SW 1271 (cell line): ENCODE measurements at places on chromosomes 5 and 9.

DNA sequence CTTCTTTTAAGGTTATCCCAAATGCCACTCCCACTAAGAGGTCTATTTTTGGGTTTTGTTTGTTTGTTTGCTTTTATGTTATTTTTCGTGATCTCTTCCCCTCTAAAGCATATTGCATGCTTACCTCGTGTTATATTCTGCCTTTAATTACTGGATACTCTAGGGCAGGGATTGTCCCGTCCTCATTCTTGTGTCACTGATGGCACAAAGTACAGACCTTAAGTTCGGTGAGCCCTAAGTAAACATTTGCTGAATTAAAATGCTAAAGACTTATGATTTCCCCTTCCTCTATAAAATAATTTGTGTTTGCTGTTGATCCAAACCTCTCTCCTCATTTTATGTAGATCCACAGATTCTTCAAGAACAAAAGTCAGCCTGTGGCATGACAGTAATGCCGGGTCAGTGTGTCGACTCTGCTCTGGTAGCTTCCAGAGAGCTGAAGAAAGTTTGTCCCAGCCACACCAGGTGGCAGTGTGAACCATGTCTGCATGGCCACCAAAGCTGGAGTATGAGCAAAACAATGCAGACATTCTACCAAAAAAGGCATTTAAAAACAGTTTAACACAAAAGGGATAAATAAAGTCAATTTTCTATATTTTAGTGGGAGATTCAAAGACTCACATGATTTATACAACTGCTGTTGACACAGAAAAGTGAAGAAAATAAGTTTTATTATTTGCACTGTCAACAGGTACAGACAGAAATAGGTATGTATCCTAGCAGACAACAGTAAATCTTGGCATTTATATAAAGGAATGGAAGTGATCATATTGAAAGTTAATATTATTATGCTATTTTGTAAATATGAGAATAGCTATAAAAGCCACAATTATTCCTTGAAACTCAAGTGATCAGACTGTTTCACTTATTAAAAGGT is 17.9 kb upstream of the POC5 start:
- no peak for DNase-seq

GRCh38 chr5:76691467-76692273 is 24.3 kb upstream of the F2R start:
- peak; percentile 64 for DNase-seq

DNA sequence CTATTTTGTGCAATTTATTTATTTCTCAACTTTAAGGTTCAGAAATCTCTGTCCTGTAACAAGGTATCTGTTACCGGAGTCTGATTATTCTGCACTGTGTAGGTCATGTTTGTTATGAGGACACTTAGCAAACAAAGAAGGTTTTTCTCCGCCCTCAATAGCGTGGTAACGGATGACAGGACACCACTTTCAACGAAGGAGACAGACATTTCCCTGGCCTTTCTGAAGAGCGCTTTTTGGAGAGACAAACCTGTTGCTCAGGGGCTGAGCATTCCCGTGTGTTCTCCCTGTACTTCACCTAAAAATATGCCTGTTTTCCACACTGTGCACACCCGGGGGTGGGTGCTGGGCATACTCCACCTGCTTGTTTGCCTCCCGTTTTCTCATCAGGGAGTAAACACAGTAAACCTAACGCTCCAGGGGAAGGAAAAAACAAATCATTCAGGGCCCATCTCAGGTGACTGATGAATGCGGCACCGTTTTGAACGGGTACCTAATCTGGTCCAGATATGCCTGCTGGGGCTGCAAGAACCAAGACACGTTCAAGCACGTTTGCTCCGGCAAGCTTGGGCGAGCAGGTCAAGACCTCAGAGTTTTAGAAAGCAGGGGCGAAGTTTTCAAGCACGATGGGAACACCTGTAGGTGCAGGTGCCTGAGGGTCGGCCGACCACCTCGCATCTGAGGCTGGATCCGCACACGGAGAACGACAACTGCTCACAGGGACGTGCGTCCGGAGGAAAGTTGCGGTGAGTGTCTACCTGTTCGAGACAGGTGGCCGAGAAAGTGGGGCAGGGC is 859 bp downstream of the RETREG1 start:
- DNase-seq = no peak

DNA sequence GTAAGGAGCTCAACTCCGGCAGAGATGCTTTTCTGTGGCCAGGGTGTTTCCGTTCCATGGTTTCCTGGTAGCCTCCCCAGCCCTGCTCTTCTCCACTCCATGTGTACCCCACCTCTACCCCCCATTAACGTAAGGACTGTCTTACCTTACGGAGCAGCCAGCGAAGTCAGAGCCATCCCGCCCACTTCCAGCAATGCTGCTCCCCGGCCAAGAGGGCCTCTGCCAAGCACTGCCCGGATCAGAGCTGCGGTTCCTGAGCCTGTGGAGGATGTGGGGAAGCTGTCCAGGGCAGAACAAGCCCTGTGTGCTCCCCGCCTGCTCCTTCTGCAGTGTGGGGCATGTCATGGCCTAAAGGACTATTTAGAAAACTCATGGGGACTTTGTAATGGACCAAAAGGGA is 261.2 kb downstream of the GADD45G start:
- no peak for DNase-seq

DNA sequence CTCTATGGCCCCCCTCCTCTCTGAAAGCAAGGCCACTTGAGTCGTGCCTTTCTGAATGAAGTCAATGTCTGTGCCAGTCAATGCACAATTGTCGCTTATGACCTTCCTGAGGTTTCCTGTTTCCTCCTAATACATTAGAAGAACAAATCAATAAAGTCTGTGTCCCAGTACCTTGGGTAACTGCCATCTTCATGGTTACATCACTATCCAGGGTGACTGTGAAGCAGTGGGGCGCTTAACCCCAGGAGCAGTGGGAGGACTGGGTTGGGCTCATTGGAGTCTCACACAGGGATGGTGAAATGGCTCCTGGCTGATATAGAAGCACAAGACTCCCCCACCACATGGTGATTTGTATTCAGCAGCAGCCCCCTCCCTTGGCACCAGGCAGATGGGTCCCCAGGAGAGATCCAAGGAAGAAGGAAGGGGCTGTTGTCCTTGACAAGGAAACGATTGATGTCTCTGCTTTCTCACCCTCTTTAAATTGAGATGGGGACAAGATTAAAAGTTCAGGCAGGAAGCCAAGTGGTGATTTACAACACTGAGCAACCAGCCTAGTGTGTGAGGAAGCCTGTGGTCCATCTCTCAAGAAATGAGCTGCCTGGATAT is 261.9 kb upstream of the ZNF462 start:
- DNase-seq = no peak

- no peak for DNase-seq
Observed at GRCh38 chr5:107855171-107855570, 184.4 kb upstream of the EFNA5 start.

- no peak for DNase-seq
Observed at GRCh38 chr5:126315341-126315740, 107.9 kb upstream of the GRAMD2B start.

- no peak for DNase-seq
Observed at GRCh38 chr5:38245307-38245706, 13.1 kb upstream of the EGFLAM start.

- DNase-seq = no peak
Observed at GRCh38 chr9:133679056-133679455, 42.9 kb downstream of the DBH start.

DNA sequence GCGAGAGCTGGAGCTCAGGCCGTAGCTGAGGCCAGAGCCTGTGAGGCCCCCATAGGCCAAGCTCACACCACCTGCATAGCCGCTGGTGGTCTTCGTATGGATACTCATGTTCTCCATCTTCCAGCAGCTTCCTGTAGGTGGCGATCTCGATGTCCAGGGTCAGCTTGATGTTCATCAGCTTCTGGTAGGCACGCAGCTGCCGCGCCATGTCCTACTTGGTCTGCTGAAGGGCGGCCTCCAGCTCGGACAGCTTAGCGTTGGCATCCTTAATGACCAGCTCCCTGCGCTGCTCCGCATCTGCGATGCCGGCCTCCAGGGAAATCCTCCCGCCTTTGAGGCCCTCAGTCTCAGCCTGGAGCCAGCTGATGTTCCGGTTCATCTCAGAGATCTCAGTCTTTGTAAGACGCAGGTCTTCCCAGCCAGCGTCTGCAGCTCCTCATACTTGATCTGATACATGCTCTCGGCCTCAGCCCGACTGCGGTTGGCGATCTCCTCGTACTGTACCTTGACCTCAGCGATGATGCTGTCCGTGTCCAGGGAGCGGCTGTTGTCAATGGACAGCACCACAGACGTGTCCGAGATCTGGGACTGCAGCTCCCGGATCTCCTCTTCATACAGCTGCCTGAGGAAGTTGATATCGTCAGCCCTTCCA is 172.1 kb downstream of the PPP2R2B start:
- no peak for DNase-seq

- no peak for DNase-seq
Observed at GRCh38 chr5:34822956-34823715, 15.8 kb upstream of the TTC23L start.

DNA sequence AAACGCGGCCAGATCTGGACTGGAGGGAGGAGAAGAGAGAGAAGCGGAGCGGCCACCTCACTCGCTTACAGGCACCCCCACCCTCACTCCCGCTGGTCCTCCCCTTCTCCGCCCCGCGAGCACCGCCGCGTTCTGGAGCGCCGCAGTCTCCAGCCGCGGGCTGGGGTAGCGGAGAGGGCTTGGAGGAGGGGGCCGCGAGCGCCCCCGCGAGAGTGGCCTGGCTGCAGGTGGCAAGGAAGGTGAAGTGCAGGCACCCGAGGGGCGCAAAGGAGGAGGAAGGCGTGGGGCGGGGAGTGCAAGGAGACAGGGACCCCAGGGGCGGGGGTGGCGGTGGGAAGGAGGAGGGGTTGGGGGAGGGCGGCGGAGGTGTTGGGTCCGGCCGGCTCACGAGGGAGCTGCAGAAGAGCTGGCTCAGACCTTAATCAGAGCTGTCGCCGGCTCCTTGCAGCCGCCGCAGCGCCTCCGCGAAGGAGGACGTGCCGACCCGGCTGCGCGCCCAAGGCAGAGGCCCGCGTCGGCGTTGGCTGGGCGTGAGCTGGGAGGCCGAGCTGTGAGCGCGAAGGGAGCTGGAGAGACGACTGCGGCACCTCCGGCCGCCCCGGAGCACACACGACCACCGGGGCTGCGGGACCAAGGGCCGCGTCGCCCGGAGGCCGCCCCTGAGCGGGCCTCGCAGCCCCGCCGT is at the start of gene DMRT3:
TSS of gene DMRT3 (plus strand) at position 398 of the 685 bp plus-strand sequence. CDS start 347 bp downstream, outside the sequence.
- DNase-seq = no peak

- no peak for DNase-seq
Observed at GRCh38 chr5:143426437-143426991, 23.0 kb upstream of the NR3C1 start.

- DNase-seq = no peak
Observed at GRCh38 chr9:118533850-118534249, 829.6 kb downstream of the TLR4 start.

GRCh38 chr9:3721096-3721495 is 195.3 kb upstream of the RFX3 start:
- DNase-seq = no peak

DNA sequence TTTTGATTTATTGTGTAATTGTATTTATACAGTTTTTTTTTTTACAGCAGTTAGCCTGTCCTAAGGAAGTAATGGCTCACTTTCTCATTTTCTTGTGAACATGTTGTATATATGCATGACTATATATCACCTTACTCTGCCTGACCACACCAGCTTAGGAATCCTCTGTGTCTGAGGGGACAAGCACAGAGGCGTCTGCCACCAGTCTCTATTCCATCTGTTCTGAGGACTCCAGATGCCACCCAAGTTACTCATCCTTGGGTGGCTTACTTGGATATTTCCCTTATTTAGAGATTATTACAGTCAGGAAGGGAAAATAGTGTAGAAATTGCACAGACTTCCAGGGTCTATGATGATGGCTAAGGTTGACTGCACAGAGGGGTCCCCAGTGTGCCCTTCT is 256.3 kb upstream of the C9orf72 start:
- DNase-seq = no peak
